ENCODE measurements at places on chromosomes 7 and 10.

GRCh38 chr7:155368894-155369600, 71.4 kb downstream of the INSIG1 start:
- no peak for DNase-seq

GRCh38 chr7:36755484-36755883, 31.2 kb upstream of the AOAH start:
- DNase-seq: no peak

GRCh38 chr7:129370812-129371211, 63.4 kb upstream of the STRIP2 start:
- DNase-seq: no peak

DNA sequence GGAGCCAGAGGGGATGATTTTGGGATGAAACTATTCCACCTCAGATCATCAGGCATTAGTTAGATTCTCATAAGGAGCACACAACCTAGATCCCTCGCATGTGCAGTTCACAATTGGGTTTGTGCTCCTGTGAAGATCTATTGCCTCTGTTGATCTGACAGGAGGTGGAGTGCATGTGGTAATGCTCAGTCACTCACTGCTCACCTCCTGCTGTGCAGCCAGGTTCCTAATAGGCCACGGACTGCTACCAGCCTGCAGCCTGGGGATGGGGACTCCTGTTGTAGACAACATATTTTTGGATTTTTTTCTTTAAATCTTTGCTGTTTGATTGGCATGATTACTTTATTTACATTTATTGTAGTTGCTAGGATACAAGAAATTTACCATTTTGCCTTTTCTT, 765.0 kb downstream of the INHBA start:
- DNase-seq: no peak

DNA sequence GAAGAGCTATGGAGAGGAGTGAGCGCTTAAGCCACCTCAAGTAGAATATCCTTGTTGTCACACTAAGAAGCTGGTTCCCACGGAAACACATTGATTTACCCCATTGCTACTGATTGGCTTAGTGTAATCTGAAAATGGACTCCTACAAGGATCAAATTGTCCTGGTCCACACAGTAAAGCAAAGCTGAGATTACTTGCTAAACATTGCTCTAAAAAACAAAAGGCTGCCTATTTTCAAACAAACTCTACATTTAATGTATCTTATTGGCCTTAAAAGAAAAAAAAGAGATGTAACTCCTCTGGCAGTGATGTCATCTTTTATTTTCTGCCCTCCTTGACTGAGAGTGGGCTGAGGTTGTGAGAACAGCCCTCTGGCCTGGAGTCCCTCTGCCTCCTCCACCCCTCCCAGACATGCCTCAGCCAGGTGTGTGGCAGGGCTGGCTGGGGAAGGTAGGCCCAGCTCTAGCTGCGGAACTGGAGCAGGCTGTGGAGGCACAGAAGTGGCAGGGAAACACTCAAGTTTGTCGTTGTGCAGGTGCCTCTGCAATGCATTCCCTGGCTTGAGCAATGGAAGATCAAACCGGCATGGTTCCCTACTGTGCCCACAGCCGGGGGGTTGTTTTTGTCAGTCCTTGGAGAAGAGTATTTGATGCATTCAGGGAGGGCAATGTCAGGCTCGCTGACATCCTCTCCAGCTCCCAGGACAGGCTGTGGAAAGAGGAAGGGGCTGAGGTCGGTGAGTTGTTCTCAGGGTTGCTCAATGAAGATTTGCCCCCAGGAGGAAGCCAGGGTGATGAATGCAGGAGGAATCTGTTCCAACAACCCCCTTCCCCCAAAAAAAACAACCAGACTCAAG, 9.1 kb downstream of the KLF6 start:
- peak; percentile 18 for DNase-seq

- DNase-seq: no peak
Observed at GRCh38 chr7:150346922-150347321, 5.5 kb upstream of the RARRES2 start.
